CD4-positive, alpha-beta T cell treated with Interleukin-4 for 1 hour (primary cell): ENCODE measurements at places on chromosomes 7 and 10.

DNA sequence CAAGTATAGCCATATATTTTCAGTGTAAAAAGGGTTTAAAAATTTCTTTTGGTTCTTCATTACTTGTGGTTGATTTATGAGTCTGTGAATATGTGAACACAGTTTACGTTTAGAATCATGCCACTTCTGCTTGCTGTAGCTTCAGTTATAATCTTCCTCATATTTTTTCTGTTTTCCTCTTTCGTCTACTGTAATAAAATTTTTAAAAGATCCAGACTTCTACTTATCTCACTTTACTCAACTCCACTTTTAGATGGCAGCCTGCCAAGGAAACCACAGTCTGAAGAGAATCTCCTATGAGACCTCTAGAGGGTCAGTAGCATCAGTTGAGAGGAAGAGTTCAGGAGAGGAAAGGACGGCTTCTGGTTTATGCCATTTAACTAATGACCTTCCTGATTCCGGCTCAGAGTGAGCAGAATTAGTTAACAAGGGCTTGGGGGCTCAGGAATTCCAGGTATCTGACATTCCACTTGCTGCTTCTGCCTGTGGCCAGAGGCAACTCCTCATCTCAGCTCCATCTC is 21.4 kb downstream of the CREB5 start:
- DNase-seq: no peak

DNA sequence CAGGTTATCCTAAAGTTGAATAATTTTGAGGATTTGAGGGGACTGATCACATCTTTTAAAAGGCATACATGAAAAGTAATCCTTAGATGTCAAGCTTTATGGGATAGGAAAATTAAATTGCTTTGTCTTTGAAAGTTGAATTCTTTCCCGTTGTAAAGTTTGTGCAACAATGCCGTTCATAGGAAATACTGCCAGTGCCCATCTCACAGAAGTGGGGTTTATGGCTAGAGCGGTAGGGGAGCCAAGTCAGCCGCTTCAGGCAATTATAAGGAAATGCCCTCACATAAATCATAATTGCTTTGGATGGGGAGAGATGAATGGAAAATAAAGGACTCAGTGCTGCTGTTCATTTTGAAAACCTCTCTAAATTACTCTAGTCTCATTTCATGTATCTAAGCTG is 18.1 kb downstream of the CDC123 start:
- DNase-seq: no peak

DNA sequence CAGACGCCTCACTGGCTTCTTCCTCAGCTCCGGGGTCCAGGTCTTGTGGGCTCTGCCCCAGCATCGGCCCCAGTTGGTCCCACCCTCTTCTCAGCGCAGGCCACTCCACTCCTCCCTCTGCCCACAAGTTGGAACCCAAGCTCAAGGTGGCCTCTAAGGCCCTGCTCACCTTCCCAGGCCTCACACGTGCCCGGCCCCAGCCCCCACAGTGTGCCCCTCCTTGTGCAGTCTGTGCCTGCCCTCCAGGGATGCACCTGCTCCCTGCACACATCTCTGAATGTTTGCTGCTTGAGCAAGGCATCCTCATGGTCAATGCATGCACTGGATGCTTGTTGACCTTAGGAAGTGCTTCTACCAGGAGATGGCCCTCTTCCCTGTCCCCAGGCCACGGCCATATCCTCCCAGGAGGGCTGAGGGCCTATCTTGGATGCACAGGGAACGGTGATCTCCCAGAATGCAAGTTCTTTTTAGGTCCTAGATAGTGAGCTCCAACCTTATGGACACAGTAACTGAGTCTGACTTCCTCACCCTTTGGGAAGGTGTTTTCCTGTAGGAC is 7.7 kb upstream of the AEBP1 start:
- no peak for DNase-seq

DNA sequence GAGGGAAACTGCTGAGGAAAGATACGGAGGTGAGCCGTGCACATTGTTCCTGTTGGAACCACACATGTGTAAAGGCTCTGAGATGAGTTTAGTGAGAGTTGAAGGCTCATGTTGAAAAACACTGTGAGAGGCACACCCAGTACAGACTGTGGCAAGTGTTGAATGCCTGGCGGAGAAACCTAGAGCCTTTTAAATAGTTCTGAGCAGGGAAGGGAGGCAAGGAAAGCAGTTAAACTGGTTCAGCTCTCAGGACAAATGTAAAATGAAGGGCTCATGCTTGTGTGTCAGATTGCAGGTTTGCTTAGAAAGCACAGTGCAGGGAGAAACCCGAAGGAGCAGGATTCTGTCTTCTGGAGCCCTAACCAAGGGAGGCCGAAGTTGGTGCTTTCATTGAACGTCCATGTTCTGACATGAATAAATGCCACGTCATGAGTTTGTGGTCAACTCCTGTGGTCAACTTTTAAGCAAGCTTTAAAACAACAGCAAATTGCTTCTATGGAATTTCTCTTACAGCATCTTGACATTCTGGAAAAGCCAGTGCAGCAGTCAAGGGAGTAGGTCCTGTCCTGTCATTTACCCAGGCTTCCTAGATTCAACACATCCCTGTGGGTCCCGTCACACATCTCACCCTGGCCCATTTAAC is 650.9 kb upstream of the GALNT17 start:
- DNase-seq: no peak

DNA sequence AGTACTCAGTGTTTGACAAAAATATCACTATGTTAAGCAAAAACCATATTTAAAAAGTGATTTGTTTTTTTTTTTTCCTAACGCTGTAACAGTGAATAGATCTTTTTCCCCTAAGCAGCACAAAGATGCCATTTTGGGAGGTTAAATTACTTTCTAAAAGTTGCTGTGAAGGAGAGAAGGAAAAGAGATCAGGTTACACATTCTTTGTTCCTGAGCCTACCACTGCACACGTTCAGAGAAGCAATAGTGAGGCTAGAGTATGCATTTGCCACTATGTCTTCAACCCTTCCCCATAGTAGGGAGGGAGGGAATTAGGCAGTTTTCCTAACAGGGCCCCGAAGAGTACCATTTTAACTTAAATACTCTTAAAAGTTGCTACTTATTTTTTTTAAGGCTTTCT is 38.9 kb downstream of the BMPR1A start:
- DNase-seq: no peak

- no peak for DNase-seq
These were observed 22.7 kb upstream of the SLC35B4 start for GRCh38 chr7:134339475-134339874.

- DNase-seq: no peak
These were observed 224.9 kb upstream of the TMEM229A start for GRCh38 chr7:124257638-124258308.

- DNase-seq: no peak
These were observed 165.6 kb downstream of the TPK1 start for GRCh38 chr7:144670218-144670617.
